ENCODE measurements at places on chromosomes 11 and 22.

GRCh38 chr11:73716153-73717056 is 44.5 kb downstream of the RAB6A start:
- no peak for DNase-seq

GRCh38 chr11:8031248-8032115 is 44.3 kb downstream of the EIF3F start:
- DNase-seq = no peak

DNA sequence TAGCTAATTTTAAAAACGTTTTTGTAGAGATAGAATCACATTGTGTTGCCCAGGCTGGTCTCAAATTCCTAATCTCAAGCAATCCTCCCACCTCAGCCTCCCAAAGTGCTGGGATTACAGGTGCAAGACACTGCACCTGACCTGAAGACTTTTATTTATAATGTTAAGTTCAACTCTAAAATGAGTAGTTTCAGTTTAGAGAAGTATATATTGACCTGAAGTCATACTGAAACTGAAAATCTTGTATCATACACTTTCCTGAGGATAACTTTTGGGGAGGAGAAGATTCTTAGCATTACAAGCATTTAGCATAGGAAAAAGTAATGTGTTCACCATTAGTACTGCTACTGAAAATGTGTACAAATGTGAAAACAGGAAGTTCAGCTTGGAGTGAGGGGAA is 249.3 kb downstream of the CASP12 start:
- no peak for DNase-seq

DNA sequence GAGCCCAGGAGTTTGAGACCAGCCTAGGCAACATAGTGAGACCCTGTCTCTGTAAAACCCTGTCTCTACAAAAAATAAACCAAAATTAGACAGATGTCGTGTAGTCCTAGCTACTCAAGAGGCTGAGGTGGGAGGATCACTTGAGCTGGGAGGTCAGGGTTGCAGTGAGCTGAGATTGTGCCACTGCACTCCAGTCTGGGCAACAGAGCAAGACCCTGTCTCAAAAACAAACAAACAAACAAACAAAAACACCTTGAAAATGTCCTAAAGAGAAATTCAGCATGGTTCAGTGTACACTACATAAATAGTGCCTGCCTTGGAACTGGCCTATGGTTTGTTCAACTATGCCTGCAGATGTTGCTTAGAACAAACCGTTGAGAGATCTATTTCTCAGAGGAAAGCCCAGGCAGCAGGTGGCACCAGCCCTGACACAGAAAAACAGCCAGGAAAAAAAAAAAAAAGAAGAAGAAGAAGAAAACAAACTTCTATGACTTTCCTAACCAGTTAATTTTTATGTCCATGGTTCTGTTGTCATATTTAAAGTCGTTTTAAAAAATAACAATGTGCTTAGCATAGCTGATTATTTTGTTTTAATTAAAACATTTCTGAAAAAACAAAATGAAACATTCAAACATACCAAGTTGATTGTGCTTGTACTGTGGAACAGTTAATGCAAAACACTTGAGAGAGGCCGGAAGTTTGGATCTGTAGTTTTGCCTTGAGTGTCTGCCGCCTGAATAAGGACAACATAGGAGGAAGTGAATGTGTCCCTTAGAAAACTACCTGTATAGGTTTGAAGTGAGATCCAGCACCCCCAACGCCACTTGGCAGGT is 5.4 kb downstream of the KREMEN1 start:
- DNase-seq = no peak

GRCh38 chr22:19742160-19743066 is 18.2 kb upstream of the TBX1 start:
- no peak for DNase-seq

- no peak for DNase-seq
Observed at GRCh38 chr11:59204746-59205145, 8.0 kb downstream of the MPEG1 start.

DNA sequence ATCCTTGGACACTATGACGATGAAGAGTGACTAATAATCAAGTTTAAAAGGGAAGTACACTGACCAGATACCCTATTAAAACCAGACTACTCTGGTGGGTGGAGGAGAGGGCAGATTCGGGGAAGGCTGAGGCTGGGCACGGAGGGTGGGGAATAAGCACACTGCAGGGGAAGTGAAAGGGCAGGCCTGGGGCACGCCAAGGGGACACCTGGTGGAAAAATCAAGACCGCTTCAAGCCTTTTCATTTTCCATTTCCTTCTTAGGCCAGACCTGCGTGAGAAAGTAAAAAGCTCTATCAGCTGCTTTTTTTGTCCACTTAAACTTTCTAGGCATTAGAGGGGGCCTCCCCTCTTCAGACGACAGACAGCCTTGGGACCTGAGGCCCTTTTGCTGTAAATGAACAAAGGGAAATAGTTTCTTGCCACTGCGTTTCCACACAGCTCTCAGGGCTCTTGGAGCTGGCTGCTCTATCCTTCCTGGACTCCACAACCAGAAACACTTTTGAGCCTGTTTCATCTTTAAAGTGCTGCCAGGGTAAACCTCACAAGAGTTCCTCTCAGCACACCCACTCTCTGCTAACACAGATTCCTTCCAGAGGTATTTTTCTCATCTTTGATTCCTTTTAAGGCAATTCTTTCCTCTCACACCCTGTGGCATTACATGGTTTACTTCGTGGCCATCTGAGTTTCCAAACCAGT is 25.0 kb upstream of the SERPIND1 start:
- DNase-seq = no peak

DNA sequence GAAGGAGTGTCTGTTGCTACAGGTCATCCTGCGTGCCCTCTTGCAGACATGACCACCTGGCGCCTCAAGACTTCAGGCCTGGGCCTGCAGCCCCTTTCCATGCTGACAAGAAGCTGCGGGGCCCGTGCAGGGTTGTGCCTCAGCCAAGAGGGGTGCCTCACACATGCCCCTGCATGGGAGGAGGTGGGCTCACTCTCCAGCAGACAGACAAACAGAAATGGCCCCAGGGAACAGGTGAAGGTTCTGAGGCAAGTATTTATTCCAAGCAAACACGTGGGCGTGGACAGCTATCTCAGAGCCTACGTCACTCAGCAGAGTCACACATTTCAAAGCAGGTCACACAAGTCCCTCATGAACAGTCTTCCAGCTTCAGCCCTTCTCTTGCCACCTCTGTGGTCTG is 5.9 kb upstream of the SYCE3 start:
- DNase-seq = no peak

DNA sequence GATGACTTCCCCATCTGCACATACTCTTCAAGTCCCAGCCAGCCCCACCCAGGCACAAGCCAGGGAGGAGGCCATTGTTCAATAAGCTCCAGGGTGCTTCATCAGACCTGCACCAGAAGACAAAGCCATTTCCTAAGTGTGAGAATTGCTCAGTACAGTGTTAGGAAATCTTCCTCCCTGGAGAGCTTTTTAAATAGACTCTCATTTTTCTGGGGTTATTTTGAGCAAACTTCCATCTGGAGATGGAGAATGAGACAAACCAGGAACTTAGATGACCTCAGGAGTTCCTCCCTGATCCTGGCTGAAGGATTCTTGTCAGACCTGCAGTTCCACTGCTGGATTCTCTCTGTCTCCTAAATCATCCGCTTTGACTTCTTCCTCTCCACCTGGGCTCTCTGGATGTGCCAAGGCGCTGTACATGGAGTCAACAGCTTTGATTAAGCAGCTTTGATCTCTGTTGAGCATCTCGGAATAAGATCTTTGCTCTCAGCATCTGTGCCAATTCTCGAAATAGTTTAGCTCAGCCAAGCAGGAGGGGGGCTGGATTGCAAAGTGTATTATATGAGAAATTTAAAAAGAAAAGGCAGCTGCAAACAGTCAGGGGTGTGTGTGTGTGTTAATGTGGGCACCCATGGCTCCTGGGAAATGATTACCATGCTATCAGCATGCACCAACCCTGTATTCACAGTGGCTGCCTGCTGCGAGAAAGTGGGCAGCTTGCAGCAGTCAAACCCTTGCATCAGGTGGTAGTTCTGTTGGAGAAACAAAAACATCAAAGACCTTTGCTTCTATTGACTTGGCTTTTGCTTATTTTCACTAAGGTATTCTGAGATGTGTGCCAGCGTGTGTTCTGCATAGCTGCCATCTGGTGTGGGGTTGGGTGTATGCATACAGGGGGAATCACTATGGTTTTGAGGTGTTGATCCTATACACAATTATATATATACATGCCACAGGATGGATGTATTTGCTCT is 70.2 kb upstream of the NAV2 start:
- no peak for DNase-seq

DNA sequence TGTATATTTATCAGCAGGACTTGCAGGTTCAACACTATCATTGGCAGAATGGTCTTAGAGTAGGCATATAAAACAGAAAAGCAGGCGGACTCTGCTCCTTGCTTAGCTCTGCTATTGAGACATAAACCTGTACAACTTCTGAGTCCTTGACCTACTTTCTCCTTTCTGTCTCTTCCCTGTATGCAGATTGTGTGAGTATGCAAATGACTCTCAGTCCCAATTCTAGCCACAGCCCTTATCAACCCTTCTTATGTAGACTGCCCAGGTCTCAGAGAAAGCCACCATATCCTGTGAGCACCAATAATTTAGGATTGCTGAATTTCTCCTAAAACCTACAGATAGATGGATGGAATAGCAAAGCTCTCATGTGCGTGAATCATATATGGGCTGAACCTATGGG is 367.6 kb upstream of the DDI1 start:
- DNase-seq = no peak

DNA sequence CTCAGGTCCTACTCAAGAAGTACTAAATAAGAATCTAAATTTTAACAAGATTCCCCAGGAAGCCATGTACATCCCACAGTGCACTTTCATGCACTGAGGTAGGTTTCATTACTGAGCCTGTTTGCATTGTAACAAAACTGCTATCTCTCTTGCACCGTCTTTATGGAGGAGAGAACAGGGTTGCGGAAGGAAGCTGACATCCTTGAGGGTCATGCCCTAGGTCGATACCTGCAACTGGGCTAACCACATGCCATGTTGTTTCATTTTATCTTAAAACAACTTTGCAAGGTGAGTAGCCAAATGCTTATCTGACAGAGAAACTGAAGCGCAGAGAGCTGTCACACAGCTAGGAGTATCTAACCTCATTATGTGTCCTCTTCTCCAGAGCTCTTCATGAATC is 656.3 kb upstream of the TENM4 start:
- DNase-seq = no peak

DNA sequence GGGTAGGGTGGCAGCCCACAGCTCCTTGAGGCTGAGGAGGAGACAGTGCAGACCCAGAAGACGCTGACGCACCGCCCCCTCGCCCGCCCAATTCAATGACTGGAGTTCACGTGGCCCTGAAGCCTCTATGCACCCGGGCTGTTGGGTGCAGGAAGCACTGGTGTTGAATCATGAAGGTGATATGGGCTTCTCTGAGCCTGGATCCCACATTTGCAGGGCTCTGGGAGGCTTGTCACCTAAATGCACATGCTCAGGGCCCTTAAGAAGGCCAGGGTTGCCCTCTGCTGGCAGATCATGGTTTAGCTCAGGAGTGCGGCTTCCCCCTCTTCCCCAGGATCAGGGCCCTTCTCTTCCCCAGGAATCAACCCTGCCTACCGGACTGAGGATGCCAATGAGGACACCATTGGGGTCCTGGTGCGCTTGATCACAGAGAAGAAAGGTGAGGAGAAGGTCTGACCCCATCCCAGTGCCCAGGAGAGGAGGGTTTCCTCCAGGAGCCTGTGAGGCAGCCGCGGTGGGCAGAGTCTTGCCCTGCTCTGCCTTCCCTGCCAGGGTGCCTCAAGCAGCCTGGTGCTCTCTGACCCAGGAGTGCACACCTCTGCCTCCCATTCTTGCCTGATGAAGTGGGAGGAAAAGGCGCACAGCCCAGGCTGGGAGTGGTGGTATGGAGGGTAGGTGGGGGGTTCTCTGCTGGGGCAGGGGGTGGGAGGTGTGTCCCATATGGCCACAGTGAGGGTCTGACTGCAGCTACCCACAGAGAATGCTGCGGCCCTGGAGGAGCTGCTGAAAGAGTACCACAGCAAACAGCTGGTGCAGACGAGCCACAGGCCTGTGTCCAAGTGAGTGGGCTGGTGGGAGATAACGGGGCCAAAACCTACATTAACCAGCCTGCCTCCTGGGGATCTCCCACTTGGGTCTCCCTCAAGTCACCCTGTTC is 17.5 kb downstream of the RELT start:
- DNase-seq = no peak

DNA sequence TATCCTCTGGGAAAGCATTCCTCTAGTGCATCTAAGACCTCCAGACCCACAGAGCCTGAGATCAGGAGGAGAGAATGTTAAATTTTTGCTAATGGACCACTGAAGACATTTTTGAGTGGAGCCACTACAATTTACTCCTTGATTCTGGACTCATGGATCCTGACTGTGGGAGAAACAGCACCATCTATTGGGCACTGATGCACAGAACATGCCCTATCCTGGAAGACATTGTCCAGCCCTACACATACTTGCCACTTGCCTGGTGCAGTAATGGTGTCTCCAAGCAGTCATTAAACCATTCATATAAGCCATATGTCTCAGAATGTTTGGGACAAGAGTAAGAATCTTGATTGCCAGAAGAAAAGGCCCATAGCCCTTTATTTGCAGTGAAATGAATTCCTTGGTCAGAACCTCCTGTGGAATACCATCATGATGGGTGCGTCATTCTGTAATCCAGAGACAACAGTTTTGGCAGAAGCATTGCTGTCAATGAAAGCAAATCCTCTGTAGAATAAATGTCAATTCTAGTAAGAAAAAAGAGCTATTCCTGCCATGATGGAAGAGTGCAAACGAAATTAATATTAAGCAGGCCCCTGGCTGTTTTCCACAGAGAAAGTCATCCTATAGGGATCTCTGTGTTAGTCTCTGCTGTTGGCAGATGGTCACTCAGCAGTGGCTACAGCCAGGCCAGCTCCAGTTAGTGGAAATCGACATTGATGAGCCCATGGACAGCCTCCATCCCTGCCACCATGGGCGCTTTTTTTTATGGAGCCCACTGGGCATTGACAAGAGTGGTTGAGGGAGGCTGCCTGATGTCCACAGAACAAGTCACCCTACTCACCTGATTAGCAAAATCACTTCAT is 43.5 kb downstream of the GGTLC2 start:
- DNase-seq = no peak

GRCh38 chr11:44446366-44446762 is 119.1 kb upstream of the CD82 start:
- DNase-seq = no peak

GRCh38 chr22:30876915-30877553 is 91.5 kb downstream of the MORC2 start:
- peak; percentile 55 for DNase-seq

DNA sequence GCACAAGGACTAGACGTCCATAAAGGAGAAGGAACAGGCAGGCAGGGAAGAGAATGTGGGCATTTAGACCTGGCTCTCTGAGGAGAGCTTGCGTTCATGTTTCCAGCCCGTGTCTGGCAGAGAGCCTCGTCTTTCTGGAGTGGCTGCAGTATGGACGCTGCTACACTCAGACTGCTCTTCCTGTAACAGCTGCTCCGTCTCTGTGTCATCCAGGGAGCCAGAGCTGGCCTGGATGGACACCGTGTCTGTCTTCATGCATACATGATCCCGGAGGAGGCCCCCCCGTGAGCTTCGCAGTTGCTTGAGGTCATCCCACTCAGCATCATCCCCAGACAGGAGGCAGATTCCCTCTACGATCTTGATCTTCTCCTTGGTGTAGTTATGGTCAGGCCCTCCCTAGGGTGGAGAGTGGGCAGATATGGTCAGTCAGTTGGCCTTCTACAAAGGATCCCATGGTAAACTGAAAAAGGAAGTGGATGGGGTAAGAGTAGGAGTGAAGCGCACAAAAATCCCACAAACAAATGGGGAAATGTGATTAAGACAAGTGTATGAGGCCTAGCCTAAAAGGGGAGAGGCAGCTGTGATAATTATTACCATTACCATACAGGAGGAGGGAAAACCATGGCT is 13.0 kb upstream of the CKAP5 start:
- DNase-seq = no peak

- DNase-seq = no peak
Observed at GRCh38 chr11:64232182-64232966, 2.0 kb upstream of the VEGFB start.

- DNase-seq = no peak
Observed at GRCh38 chr22:50550395-50550794, 4.7 kb downstream of the KLHDC7B start.
